ENCODE measurements at places on chromosomes 5 and 9.

- no peak for DNase-seq
Observed at GRCh38 chr5:102753889-102754766, 977 bp upstream of the PAM start.

DNA sequence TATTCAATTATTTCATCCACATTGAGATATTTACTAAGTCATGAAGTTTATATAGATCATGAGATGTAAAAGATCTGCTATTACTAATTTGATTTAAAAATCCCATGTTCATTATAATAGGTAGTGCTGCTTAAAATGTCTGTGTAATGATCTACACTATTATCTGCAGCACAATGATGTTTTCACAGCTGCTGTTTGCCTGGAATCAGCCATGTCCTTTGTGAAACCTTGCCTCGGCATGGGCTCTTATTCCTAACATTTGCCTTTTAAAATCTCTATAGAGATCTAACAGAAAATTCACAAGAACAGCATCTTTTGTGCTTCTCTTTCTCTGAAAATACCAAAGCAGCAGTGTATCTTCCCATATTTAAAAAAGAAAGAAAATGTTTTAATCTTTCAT lies 444.6 kb downstream of the PTPRD start:
- no peak for DNase-seq

DNA sequence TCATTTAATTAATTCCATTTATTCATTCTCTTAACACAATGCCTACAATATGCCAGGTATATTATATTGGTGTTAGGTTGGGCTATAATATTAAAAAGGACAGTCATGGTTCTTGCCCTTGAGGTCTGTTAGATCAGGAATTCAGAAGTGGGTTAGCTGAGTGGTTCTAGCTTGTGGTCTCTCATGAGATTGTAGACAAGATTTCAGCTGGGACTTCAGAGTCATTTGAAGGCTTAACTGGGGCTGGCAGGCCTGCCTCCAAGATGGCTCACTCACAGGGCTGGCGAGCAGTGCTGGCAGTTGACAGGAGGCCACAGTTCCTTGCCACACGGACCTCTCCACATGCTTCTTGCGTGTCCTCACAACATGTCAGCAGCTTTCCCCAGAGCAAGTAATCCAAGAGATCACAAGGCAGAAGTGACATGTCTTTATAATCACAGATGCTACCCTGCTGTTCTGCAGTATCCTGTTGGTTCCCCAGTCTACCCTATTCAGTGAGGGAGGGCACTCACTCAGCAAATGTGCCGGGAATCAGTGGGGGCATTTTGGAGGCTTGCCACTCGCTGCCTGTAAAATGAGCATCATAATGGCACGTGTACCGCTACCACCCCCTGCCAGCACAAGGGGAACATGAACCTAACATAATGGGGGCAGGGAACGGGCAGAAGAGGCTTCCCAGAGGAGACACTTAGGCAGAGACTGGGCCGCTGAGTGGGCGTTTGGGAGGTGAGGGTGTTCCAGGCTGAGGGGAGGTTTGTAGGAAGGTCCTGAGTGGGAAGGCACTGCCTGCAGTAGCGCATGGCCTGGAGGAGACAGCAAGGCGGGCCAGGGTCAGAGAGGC lies 70.0 kb downstream of the EXOSC2 start:
- no peak for DNase-seq

DNA sequence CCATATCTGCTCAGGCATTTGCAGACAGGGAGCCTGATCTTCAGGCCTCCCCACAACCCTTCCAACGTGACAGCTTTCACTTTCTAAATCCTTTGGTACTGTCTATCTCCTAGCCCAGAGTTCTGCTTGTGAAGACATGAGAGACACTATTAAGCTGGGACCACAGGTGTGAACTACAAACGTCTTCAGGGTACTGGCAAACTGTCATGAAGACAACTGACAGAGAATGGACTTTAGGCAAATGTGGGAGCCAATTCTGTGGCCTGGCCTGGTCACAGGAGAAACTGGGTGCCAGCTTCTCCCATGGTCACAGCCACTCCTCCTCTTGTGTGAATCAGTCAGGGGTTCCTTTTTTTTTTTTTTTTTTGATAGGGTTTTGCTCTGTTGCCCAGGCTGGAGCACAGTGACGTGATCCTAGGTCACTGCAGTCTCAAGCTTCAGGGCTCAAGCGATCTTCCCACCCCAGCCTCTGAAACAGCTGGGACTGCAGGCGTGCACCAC lies 10.4 kb downstream of the TRIM14 start:
- peak; percentile 83 for DNase-seq

DNA sequence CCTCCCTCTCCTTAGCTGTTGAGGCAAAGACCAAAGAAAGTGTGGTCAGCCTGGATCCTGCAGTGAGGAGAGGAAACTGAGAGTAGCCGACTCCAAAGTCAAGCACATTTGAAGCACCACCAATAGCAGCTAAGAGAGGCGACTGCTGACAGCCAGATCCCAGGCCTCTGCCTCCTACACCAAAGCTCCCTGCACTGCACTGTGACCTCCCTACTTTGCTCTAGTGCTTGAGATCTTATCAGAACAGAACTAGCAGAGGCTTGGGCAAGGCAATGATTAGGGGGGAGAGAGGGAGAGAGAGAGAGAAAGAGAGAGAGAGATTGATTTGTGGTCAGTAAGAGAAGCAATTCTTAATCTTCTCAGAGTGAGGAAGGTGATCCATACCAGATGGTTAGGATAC lies 216.3 kb downstream of the CDK5RAP2 start:
- DNase-seq = peak; percentile 31

DNA sequence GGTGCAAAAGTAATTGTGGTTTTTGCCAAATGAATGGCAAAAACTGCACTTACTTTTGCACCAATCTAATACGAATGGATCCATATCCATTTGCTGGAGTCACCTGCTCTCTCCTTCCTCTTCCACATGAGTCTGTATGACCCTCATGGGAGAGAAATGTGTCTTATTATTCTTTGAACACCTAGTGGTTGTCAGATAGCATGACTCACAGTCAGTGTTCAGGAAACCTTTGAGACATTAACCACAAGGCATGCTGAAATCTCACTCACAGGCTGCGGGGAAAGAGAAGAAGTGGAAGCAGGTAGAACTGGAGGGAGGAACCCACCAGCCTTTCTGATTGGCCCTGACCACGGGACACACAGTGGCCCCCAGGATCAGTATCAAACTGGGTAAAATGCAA lies 222.8 kb upstream of the KLF4 start:
- peak; percentile 79 for DNase-seq

DNA sequence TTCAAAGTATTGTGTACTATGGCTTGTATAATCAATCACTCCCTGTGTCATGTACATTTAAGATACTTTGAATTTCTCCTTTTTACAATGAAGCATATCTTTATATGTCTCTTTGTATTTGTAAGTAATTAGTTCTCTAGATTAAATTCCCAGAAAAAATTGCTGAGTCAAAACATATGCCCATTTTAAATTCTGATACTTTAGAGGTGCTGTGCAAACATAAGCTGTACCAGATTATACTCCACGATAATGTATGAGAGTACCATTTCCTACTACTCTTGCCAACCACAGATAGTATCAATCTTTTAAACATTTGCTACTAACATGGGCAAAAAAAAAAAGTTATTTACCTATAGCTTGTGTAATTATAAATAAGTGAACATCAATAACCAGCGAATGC lies 18.3 kb downstream of the DCAF10 start:
- no peak for DNase-seq

- DNase-seq = no peak
Observed at GRCh38 chr5:78626009-78626571, 22.5 kb downstream of the LHFPL2 start.

- no peak for DNase-seq
Observed at GRCh38 chr5:66960369-66961137, 236.0 kb downstream of the CD180 start.

DNA sequence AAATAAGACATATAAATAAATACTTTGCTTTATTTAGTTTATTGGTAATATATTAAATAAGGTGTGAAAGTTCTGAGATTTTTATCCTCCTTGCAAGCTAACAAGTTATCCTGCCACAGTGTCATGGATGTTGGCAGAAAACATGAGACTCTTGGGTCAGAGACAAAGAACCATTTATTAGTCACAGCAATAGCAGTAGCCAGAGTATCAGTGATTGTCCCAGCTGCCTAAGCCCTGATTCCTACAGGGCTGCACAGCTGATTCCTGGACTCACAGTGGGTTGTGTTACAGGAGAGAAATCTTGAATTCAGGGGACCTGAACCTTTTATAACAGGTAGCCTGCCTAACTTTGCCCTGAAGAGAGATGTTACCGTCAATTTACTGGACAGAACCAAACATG lies 304.5 kb upstream of the ZNF608 start:
- no peak for DNase-seq

GRCh38 chr5:133727636-133728035 lies 115.3 kb upstream of the FSTL4 start:
- DNase-seq = no peak

DNA sequence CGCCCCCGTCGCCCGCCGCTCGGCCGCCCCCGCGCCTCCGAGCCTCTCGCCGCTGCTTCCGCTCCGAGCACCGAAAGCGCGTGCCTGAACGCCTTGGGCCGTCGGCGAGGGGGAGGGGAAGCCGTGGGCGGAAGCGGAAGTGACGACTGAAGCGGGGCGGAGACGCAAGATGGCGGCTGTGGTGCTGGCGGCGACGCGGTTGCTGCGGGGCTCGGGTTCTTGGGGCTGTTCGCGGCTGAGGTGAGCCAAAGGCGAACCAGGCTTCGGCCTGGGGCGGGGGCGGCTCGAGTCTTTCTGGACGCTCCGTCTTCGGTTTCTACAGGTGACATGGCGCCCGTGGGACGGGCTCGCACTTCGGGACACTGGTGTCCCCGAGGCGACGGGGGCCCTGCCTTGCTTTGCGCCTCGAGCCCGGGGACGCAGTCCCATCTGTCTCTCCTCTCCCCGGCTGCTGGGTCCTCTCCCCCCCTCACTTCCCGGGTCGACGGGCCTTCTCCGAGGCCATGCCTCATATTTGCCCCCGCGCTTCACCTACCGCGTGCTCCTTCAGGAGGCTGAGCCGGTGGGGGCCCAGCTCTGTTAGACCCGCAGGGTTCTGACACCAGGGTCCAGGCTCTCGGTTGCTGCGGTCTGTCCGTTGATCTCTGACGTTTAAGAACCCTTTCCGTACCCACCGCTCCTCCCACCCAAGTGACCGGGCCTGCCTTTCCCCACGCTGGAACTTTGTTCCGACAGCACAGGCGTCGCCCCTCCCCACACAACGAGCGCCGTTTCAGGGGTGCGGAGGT lies at the start of the genes ENTR1 and PMPCA:
TSS of gene ENTR1 (minus strand) at position 115 of the 788 bp plus-strand sequence. CDS start 217 bp downstream, outside the sequence.
TSS of gene PMPCA (plus strand) at position 159 of the 788 bp plus-strand sequence. CDS start at position 170, 11 bp downstream.
- DNase-seq = peak; percentile 93

GRCh38 chr5:131769336-131769735 lies 27.5 kb downstream of the FNIP1 start:
- DNase-seq = peak; percentile 68

GRCh38 chr9:107685901-107686300 lies 196.3 kb upstream of the KLF4 start:
- DNase-seq = no peak

DNA sequence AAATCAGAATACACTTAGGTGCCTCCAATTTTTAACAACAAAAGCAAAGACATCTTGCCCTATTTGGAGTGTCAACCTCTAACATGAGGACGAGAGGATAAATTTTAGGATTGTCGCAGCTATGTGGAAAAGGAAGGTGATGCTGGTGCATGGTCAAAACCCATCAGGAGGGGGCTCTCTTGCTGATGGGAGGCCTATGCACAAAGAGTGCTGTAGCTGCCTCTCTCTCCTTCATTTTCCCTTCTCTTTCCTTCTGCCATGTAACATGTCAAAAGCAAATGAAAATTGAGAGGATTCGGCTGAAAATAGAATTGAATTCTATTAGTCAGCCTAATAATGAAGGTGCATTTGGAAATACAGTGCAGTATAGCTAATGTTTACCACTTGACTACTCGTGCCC lies 578.7 kb upstream of the ZNF462 start:
- no peak for DNase-seq

- no peak for DNase-seq
Observed at GRCh38 chr9:133334161-133334560, 1.8 kb downstream of the SURF6 start.

- DNase-seq = no peak
Observed at GRCh38 chr5:78971998-78972397, 13.1 kb downstream of the ARSB start.

- DNase-seq = no peak
Observed at GRCh38 chr9:112823257-112823656, 67.4 kb downstream of the SLC46A2 start.

- no peak for DNase-seq
Observed at GRCh38 chr5:58264276-58264675, 195.6 kb downstream of the PLK2 start.

GRCh38 chr9:109371374-109371773 lies 50.5 kb upstream of the EPB41L4B start:
- no peak for DNase-seq

DNA sequence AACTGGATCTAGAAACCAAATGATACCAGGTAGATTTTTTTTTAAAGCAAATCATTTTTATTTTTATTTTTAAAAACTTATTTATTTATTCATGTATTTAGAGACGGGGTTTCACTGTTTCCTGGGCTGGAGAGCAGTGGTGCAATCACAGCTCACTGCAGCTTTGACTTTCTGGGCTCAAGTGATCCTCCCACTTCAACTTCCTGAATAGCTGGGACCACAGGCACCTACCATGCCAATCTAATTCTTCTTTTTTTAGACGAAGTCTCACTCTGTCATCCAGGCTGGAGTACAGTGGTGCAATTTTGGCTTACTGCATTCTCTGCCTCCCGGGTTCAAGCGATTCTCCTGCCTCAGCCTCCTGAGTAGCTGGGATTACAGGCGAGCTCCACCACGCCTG lies 41.3 kb upstream of the CDK20 start:
- DNase-seq = no peak

DNA sequence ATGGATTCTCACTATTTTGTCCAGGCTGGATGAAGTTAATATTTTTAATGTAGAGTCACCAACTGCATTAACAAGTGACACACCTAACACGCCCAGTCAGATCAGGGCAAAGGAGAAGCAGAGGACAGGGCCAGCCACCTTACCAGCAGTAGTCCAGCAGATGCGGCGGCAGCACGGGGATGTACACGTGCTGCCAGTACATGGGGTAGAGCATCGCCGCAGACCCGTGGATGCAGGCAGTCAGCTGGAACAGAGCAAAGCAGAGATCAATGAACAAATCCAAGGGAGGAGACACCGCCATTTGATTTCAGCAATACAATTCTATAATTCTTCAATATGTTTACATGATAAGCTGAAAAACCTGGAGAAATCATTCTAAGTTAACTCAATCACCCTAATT lies 274.2 kb downstream of the CRB2 start:
- DNase-seq = no peak

- peak; percentile 78 for DNase-seq
Observed at GRCh38 chr9:96136992-96137670, 164.8 kb downstream of the HSD17B3 start.

GRCh38 chr5:149988126-149988525 lies 12.3 kb downstream of the TIGD6 start:
- DNase-seq = no peak

GRCh38 chr5:137960141-137960540 lies 70.9 kb downstream of the PKD2L2 start:
- DNase-seq = no peak

GRCh38 chr5:53027913-53028312 lies 38.8 kb downstream of the ITGA2 start:
- DNase-seq = no peak
